ENCODE measurements at places on chromosomes 3 and 15. TPM values are rescaled to one million over a fixed set of nuclear protein-coding genes. Genes with fewer than 3 reads are reported as not detected.

Gene CACNA2D2
- 0.32 TPM for polyA plus RNA-seq

DNA sequence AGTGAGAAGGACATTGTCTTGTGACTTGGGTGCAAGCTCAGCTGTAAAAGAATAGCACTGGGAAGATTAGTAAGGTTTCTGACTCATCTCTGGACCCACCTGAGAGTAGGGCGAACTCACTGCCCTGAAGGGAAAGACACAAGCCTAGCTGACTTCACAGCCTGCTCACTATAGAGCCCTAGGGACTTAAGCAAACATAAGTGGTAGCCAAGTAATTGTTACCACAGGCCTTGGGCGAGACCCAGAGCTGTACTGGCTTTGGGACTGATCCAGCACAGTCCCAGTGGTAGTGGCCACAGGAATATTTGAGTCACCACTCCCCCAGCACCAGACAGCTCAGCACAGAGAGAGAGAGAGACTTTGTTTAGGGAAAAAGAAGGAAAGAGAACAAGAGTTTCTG, 429.9 kb downstream of the TBL1XR1 start:
- no peaks in the 10 kb centered on the region for H3K4me1 ChIP-seq
- H3K4me3 ChIP-seq = no peak overlapping the region
- no peaks in the 10 kb centered on the region for H3K27me3 ChIP-seq
- no peaks in the 10 kb centered on the region for H3K36me3 ChIP-seq

DNA sequence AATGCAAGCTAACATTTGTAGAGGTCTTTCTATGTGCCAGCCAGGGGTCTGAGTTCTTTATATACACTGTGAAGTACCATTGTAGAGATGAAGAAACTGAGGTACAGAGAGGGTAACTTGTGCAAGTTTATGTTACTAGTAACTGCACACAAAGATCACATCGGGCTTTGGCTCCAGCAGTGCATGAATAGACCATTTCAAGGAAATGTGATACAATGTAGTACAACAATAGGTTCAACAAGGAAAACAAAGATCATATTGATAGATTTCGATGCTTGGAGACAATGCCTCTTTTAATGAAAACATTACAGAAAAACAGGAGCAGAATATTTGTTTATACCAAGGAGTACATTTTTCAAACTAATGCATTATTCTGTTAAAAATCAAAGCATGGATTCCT, 115.3 kb downstream of the POLR2M start:
- no peaks in the 10 kb centered on the region for H3K4me1 ChIP-seq
- H3K4me3 ChIP-seq = no peak overlapping the region
- H3K27me3 ChIP-seq = no peaks in the 10 kb centered on the region
- no peaks in the 10 kb centered on the region for H3K36me3 ChIP-seq

Gene GNAT1
- polyA plus RNA-seq = not detected

- no peaks in the 10 kb centered on the region for H3K27me3 ChIP-seq
- DNase-seq = no peak
- no peak overlapping the region for H3K4me3 ChIP-seq
Observed at GRCh38 chr15:91456251-91456718, 356.2 kb downstream of the SV2B start.

Gene FBXO40
- polyA plus RNA-seq = 0.17 TPM

Gene MINDY2
- polyA plus RNA-seq = 10.0 TPM

Gene ARGFX
- polyA plus RNA-seq = not detected

DNA sequence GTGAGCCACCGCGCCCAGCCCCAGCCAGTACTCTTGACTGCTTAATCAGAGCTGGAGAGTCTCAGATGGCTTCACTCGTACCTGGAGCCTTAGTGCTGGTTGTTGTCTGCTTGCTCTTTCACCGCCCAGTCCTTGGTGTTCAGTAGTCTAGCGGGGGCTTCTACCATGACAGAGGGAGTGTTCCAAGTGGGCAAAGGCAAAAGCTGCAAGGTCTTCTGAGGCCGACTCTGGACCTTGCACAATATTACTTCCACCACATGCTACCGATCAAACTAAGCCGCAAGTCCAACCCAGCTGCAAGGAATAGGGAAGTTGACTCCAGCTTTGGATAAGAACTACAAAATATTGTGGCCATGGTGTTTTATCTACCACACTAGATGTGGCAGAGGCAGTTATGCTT, 6.6 kb downstream of the PARL start:
- no peak overlapping the region for H3K27ac ChIP-seq
- H3K4me3 ChIP-seq = no peak overlapping the region
- peaks cover 11% of the 10 kb centered on the region for H3K4me1 ChIP-seq
- no peaks in the 10 kb centered on the region for H3K27me3 ChIP-seq
- no peak for DNase-seq

- no peaks in the 10 kb centered on the region for H3K36me3 ChIP-seq
- H3K4me3 ChIP-seq = no peak overlapping the region
- no peak for DNase-seq
- no peak overlapping the region for H3K27ac ChIP-seq
Observed at GRCh38 chr3:178174201-178174915, 361.9 kb upstream of the KCNMB2 start.

- DNase-seq = no peak
- H3K36me3 ChIP-seq = no peaks in the 10 kb centered on the region
- H3K27ac ChIP-seq = no peak overlapping the region
- peaks cover 8% of the 10 kb centered on the region for H3K4me1 ChIP-seq
- H3K27me3 ChIP-seq = no peaks in the 10 kb centered on the region
Observed at GRCh38 chr15:85150130-85150480, 168.4 kb downstream of the PDE8A start.

DNA sequence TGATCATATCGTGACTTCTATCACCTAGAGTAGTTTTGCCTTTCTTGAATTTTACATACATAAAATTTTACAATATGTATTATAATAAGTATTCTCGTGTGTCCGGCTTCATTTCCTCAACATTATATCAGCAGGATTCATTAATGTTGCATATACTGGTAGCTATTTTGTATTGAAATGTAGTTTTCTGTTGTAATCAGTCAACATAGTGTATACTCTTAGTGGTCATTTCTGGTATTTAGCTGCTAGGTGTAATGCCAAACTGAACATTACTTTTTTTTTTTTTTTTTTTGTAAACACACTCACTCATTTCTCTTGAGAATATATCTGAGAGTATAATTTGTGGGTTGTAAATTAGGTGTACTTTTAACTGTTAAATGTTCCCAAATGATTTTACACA, 70.1 kb downstream of the CGNL1 start:
- H3K36me3 ChIP-seq = no peaks in the 10 kb centered on the region
- DNase-seq = no peak
- H3K4me3 ChIP-seq = no peak overlapping the region

DNA sequence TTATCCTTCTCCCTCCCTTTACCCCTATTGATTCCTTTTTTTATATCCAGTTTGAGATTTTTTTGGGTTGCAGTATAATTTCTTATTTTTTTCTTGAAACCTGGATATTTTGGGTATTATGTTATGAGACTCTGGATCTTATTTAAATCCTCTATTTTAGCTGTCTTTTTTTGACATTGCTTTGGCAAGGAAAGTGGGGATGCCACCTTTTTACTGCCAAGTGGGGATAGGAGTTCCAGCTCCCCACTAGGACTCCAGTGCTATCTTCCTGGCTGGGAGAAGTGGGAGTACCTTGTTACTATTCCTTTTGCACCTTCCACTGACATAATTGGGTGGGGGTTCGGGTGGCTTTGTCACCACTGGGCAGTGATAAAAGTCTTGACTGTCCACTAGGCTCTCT, 87.9 kb downstream of the SATB1 start:
- H3K27ac ChIP-seq = no peak overlapping the region
- no peak overlapping the region for H3K4me3 ChIP-seq
- no peaks in the 10 kb centered on the region for H3K4me1 ChIP-seq
- DNase-seq = no peak
- no peaks in the 10 kb centered on the region for H3K36me3 ChIP-seq

- H3K4me3 ChIP-seq = no peak overlapping the region
- no peak for DNase-seq
- no peak overlapping the region for H3K27ac ChIP-seq
- no peaks in the 10 kb centered on the region for H3K4me1 ChIP-seq
- H3K36me3 ChIP-seq = no peaks in the 10 kb centered on the region
Observed at GRCh38 chr15:98796685-98797357, 148.5 kb downstream of the IGF1R start.

Gene TIPARP
- polyA plus RNA-seq = 8.4 TPM

DNA sequence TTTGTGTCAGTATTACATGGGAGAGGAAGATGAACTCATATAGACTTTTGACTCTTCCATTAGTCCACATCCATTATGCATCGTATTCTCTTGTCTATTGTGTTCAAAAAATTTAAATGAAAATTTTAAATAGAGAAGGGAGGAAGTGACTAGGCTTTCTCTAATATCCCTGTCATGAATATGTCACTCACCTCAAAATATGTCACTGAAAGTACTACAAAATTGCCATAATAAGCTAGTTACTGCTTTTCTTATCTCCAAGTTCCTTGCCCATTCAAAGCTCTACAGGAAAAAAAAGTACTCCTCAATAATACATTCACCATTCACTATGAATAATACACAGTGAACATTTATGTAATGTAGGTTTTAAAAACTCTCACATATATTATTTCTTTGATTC, 22.3 kb upstream of the GHSR start:
- H3K4me3 ChIP-seq = no peak overlapping the region
- no peaks in the 10 kb centered on the region for H3K27me3 ChIP-seq
- DNase-seq = no peak
- no peaks in the 10 kb centered on the region for H3K4me1 ChIP-seq
- H3K27ac ChIP-seq = no peak overlapping the region

Gene PLSCR2
- polyA plus RNA-seq = 0.30 TPM

Gene LRRC28
- polyA plus RNA-seq = 19.9 TPM

DNA sequence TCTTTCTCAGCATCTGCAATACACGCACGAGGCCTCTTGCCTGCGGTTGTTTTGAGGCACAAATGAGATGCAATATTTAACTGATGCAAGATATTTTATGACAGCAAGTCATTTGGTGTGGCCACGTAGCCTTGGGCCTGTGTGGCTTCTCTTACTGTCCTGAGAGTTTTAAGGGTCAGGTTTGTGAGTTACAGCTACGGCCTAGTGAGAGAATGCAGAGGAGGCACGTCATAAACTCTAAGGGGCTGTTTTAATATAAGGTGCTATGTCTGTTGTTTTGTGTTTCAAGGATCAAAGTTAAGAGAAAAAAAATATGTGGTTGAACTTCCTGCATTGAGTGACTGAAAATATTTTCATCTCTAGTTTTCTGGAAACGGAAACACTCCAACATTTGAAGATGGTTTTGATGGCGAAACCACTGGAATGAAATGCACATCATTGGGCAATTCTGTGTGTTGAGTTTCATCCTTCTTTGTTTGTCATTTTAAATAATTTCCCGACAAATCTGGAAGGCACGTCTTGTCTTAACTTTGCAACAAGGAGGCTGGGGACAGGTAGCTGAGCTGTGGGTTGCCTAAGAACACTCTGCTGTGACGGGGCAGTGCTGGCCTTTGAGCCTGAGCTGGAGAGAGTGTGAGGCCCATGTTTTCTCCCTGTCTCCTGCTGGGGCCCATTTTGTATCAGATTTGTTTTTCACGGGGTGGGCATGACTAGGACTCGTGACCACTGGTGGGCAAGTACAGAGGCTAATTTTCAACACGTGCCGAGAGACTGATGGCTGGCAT, 5.1 kb downstream of the APBA2 start:
- H3K27me3 ChIP-seq = no peaks in the 10 kb centered on the region
- peak overlapping the region; percentile 33 for H3K4me3 ChIP-seq
